ENCODE measurements at places on chromosomes 2 and 18. TPM values are rescaled to one million over a fixed set of nuclear protein-coding genes. Genes with fewer than 3 reads are reported as not detected.

ALPP gene
- total RNA-seq, result not detected

DNA sequence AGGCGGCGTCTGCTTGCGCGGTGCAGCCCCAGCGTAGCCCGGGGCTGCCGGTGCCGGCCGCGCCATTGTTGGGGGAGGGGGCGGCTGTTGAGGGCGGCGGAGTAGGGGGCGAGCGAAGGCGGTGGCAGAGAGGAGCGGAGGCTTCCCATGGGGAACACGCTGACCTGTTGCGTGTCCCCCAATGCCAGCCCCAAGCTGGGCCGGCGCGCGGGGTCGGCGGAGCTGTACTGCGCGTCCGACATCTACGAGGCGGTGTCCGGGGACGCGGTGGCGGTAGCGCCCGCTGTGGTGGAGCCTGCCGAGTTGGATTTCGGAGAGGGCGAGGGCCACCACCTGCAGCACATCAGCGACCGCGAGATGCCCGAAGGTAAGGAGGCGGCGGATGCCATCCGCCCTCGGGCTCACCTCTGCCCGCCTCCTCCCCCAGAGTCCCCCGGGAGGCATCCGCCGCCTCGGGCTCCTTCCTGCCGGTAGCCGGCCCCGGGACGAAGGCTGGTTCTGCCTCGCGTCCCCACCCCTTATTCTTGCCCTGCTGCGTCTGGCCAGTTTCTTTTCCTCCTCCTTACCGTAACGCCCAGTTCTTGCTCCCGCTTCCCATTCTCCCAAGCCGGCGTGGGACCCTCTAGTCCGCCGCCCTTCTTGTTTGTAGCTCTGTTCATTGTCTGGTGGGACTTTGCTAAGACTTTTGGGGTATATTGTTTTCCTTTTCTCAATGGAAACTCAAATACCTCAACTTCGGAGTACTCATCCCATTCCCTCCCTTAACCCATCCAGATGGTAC lies 500 bp downstream of the CCNYL1 start:
- H3K36me3 ChIP-seq, result peaks cover 5% of the 10 kb centered on the region
- peak overlapping the region; percentile 76 for H3K27ac ChIP-seq
- peaks cover 38% of the 10 kb centered on the region for H3K4me1 ChIP-seq
- no peaks in the 10 kb centered on the region for H3K27me3 ChIP-seq

STAT4 gene
- total RNA-seq, result 104 TPM

DNA sequence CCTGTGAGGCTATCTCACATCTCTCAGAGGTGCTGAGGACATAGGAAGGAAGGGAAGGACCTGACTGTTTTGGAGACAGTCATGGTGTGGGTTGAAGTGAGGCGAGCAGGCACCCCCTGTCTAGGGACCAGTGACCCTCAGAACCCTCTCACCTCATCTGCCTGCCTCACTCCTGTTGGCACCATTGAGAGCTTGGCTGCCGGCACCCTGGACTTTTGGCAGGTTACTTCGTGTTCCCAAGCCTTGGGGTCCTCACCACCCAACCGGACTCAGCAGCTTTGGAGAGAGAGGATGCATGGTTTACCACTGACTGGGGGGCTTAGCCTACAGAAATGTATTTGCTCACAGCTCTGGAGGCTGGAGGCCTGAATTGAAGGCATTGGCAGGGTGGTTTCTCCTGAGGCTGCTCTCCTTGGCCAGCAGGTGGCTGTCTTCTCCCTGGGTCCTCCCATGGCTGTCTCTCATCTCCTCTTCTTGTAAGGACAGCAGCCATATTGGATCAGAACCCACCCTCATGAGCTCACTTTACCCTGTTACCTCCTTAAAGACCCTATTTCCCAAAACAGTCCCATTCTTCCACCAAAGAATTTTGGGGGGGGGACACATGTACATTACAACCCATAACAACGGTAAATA lies 142.0 kb downstream of the TSN start:
- H3K27ac ChIP-seq, result no peak overlapping the region
- H3K4me3 ChIP-seq, result no peak overlapping the region
- H3K36me3 ChIP-seq, result no peaks in the 10 kb centered on the region
- H3K27me3 ChIP-seq, result no peaks in the 10 kb centered on the region

ATP8B1 gene
- not detected for total RNA-seq

INPP5D gene
- total RNA-seq, result 69.3 TPM

DNA sequence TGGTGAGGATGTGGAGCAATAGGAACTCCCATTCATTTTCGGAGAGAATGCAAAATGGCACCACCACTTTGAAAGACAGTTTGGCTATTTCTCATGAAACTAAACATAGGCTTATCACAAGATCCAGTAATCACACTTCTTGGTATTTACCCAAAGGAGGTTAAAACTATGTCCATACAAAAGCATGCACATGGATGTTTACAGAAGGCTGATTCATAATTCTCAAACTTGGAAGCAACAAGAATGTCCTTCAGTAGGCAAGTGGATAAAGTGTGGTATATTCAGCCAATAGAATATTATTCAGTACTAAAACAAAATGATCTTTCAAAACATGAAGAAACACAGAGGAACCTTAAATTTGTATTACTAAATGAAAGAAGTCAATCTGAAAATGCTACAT lies 440.6 kb downstream of the FBXO15 start:
- H3K4me3 ChIP-seq, result no peak overlapping the region
- DNase-seq, result no peak
- no peak overlapping the region for H3K27ac ChIP-seq

DNA sequence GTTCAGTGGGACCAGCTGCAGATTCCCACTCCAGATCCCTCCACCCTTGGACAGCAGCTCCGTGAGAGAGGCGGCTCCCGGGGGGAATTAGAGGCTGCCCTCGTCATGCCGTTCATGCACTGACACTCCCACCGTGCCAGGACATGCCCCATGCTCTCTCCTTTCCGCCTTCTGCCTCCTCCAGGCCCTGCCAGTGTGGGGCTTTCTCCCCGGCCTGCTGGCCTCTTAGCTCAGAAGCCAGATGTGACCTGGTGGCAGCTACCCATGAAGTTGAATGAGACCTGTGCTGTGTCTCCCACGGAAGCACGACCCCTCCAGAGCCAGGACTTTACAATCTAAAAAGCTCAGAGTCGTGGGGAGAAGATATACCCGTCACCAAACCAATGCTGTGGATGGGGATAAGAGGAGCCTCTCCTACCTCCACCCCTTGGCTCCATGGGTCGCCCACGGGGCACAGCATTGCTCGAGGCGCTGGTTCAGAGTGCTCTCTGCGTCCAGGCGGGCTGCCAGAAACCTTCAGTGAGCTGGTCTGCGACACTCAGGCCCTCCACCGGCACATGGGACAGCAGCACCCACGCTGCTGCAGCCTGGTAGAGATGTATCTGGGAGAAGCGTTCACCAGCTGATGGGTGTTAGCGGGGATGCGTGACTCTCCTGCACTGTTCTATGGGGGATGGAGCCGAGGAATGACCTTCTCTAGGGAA lies 111.0 kb upstream of the GPC1 start:
- no peaks in the 10 kb centered on the region for H3K36me3 ChIP-seq
- H3K27me3 ChIP-seq, result no peaks in the 10 kb centered on the region
- DNase-seq, result no peak
- H3K27ac ChIP-seq, result no peak overlapping the region
- H3K4me3 ChIP-seq, result no peak overlapping the region
- H3K4me1 ChIP-seq, result no peaks in the 10 kb centered on the region

DNA sequence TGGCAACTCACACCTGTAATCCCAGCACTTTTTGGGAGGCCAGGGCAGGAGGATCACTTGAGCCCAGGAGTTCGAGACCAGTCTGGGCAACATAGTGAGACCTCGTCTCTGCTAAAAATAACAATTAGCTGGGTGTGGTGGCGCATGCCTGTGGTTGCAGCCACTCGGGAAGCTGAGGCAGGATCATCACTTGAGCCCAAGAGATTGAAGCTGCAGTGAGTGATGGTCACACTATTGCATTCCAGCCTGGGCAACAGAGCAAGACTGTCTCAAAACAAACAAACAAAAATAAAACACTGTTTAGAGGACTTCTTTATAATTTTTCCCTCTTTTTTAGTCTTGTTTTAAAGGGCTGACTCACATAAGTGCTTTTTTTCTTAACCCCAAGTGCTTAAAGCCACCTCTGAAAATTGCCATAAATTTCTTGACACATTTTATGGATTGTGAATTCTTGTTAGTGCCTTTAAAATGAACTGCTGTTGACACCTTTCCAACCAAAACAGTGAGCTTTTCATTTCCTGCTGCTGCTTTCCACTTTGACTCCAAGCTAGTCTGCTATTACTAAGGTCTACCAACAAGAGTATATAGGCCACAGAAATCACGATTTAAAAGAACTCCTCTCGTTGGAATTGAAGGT lies 41.7 kb downstream of the CYP20A1 start:
- H3K27me3 ChIP-seq, result no peaks in the 10 kb centered on the region
- no peak for DNase-seq
- no peaks in the 10 kb centered on the region for H3K4me1 ChIP-seq
- peak overlapping the region; percentile 22 for H3K27ac ChIP-seq
- H3K4me3 ChIP-seq, result no peak overlapping the region

- no peak for DNase-seq
- H3K27me3 ChIP-seq, result no peaks in the 10 kb centered on the region
- H3K4me1 ChIP-seq, result peaks cover 79% of the 10 kb centered on the region
- peaks cover 3% of the 10 kb centered on the region for H3K36me3 ChIP-seq
Observed at GRCh38 chr2:177398290-177398683, 5.7 kb downstream of the AGPS start.

DNA sequence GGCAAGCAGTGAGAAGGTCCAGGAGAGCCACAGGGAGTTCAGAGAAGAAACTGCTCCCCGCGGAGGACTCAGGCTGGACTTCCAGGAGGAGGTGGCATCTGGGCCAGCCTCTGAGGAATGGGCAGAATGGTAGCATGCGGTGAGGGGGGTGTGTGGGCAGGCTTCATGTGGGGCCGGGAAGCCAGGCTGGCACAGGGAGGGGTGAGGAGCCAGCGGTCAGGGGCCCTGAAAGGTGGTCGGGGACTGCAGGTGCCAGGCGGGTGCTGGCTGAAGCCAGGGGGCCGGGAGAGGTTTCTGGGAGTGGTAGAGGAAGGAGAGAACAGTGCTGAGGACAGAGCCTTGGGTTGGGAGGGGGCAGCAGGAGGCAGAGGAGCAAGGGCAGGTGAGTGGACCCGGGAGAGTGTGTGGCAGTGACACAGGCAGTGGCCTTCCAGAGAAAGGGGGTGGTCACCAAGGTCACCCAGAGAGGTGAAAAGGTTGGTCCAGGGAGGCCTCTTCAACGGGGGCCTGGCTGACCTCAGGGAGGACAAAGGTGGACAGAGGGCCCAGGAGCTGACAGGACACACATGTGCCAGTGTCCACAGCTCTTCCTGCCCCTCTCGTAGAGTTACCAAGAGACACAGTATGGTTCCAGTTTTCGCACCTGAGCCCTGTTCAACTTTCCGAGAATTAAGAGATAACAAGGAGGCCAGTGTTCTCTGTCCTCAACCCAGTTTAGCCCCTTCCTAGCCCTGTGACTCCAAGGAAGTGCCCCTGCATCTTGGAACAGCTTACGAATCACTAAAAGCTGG lies 101.2 kb upstream of the ASB18 start:
- H3K27ac ChIP-seq, result no peak overlapping the region
- peaks cover 48% of the 10 kb centered on the region for H3K27me3 ChIP-seq
- DNase-seq, result no peak

DNA sequence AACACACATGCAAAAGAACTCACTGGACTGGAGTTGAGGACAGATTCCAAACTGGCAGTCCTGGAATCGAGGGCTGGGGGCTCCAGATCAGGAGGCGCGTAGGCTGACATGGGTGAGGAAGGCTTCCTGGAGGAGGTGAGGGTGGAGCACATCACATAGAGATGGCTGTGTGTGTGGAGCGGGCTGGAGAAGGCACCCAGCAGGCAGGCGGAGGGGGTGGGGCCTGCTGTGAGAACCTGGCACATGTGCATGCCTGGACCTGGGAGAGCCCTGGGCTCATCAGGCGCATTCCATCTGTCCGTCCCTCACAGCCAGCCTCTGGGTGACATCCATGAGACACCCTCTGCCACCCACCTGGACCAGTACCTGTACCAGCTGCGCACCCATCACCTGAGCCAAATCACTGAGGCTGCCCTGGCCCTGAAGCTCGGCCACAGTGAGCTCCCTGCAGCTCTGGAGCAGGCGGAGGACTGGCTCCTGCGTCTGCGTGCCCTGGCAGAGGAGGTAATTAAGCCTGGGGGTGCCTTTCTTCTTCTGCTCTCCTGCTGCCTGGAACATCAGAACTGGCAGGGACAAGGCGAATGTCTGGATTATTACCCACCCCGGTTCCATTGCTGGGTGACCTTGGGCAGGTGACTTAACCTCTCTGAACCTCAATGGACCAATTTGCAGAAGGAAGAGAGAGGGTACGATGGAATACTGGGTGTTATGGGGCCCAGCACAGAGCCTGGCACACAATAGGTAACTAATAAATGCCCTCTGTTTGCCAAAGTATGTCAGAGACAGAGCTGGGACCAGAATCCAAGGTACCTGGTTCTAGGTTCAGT lies 108.3 kb downstream of the DYSF start:
- DNase-seq, result no peak
- no peaks in the 10 kb centered on the region for H3K4me1 ChIP-seq
- no peaks in the 10 kb centered on the region for H3K36me3 ChIP-seq
- no peak overlapping the region for H3K27ac ChIP-seq
- no peak overlapping the region for H3K4me3 ChIP-seq
- H3K27me3 ChIP-seq, result no peaks in the 10 kb centered on the region

- H3K27ac ChIP-seq, result peak overlapping the region; percentile 86
- H3K36me3 ChIP-seq, result peaks cover 9% of the 10 kb centered on the region
- H3K4me1 ChIP-seq, result peaks cover 74% of the 10 kb centered on the region
- H3K27me3 ChIP-seq, result no peaks in the 10 kb centered on the region
- peak overlapping the region; percentile 4 for H3K4me3 ChIP-seq
Observed at GRCh38 chr2:68236103-68236734, 16.1 kb downstream of the PPP3R1 start.

UGT1A4 gene
- not detected for total RNA-seq

GRCh38 chr2:41966431-41966893 lies 81.4 kb upstream of the PKDCC start:
- H3K36me3 ChIP-seq, result no peaks in the 10 kb centered on the region
- no peak for DNase-seq
- H3K4me1 ChIP-seq, result no peaks in the 10 kb centered on the region
- peaks cover 8% of the 10 kb centered on the region for H3K27me3 ChIP-seq
- no peak overlapping the region for H3K4me3 ChIP-seq
- H3K27ac ChIP-seq, result no peak overlapping the region

SCYGR6 gene
- total RNA-seq, result not detected

DNA sequence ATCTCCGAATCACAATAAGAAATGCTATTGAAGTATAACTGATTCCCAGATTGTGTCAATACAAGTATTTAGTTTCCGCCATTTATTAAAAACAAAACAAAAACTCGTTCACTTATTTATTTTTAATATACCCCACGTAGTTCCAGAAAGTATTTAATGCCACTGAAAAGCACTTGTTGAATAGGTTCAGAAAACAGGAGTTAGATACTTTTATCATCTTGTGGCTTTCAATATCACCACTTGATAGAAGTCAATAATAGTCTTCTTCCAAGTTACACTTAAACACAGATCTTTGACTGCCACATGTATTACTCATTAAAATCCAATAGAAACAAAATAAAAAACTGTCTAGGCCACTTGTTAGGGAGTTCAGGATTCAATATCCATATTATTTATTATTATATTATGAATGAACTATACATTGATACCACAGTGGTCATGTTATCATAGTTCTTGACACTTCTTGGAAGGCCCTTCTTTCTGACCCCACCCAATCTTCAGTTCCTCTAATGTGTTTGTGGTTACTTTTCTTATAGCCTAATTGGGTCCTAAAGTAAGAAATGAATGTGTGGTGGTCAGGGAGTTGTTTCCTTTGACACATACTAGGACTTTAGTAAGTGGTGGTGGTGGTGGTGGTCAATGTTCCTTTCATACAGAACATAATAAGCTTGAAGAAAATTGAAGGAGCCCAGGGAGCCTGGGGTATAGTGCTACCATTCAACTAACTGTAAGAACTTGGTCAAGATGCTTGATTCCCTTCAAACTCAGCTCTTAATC lies 221.3 kb upstream of the ITGA4 start:
- H3K27me3 ChIP-seq, result no peaks in the 10 kb centered on the region
- H3K36me3 ChIP-seq, result no peaks in the 10 kb centered on the region
- H3K4me3 ChIP-seq, result no peak overlapping the region
- no peak overlapping the region for H3K27ac ChIP-seq
- no peak for DNase-seq
